NCI-H1092 treated with DMSO at 0.1 percent for 48 hours (cell line): ENCODE measurements at places on chromosomes 5 and 9.

DNA sequence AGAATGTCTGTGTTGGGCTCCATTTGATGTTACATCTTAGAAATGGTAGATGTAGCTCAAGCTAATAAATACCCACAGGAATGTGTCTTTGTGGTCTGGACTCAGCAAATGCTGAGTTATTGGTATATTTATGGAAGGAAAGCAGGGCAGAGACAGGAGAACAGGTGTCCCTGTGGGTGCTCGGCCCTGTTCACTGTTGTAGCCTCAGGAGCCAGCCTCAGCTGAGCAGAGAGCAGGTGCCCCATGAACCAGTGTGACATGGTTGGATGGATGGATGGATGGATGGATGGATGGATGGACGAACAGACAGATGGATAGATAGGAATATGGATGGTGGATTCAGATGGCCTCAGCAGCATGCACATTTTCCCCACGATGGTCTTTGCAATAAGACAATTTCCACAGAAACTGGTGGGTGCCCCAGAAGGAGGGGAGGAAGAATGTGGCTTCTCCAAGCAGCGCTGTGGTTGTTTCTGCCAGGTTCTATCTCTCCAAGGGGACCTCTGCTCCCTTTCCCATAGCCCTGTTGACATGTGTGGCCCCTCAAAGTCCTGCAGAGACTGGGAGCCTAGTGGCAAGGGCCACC, 8.2 kb upstream of the IRF1 start:
- no peak for DNase-seq

DNA sequence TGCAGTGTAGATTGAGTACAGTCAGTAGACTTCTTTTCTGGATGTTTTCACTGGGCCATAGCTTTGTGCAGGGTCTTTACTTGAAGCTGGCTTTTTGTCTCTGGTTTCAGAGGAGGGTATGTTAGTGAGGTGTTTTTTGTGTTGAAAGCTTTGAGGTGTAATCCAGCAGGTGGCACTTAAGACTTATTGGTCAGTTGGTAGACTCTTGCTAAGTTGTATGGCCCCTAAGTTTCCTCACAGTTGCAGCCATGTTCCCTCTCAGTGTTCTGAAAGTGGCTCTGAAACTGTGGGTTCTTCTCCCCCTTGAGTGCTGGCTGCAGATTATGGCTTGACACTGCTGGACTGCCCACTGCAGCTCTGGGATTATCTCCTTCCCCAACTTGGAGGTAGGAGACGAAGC, 55.7 kb upstream of the SLC44A1 start:
- no peak for DNase-seq

DNA sequence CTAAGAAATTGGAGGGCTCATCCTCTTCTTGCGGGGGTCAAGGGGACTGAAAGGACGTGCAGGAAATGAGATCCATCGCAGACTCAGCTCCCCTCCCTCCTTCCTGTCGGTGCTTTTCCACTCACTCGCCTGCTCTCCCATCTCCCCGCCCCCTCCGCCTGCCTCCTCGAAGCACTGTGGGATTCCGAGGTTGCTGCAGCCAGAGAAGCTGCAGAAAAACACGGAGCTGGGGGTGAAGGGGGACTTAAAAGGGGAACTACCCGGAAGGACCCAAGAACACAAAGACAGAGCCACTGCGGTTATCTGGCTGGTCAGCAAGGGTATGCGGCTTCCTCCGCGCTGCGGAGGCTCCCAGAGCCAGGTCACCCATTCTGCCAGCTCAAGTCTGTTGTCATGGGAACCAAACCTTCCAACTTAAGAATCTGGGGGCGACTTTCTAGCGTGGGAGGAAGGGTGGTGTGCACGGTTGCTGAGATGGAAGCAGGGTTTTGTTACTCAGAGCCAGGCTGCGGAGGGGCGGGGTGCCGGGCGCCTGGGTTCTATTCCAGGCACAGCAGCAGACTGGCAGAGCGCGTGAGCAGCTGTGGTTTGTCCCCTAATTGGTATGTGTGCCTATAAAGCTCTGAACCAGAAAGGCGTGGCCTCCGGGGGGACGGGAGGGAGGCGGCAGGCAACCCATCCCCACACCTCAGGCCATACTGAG, 24.9 kb downstream of the PCDHGC5 start:
- peak; percentile 41 for DNase-seq

- DNase-seq = no peak
These were observed 14.8 kb downstream of the AKNA start for GRCh38 chr9:114372921-114373448.

DNA sequence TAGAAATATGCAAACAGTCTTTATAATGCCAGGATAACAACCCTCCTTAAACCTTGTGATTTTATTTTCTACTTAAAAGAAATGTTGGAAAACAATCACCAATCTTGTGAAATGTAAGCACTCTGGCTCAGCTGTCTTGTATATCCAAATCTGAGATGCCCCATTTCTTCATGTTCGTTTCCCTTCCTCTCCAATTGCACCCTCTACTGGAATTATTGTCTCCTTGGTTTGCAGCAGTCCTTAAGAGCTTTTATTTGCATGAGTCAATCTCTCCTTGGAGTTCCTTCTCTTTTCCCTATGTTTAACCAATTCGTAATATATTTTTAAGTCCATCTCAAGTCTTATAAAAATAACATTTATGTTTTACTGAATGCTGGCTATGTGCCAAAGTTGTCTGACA, 362.0 kb upstream of the CDH10 start:
- peak; percentile 57 for DNase-seq

GRCh38 chr9:13480693-13481092, 201.2 kb upstream of the MPDZ start:
- no peak for DNase-seq

DNA sequence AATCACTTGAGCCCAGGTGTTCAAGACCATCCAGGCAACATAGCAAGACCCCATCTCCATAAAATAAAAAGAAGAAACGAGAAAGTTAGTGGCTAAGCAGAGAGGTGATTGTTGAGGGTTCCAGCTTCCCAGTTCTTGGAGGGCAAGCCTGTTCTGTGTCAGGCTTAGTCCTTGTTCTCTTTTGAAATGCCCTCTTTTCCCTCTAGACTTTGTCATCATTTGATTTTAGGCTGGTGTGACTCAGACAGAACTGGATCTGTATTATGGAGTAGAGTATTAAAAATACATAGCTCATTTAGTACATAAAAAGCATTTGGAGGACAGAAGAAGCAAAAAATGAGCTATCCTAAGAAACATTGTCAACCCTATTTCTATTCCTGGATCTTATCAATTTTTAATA, 159.4 kb downstream of the CD180 start:
- DNase-seq = no peak

DNA sequence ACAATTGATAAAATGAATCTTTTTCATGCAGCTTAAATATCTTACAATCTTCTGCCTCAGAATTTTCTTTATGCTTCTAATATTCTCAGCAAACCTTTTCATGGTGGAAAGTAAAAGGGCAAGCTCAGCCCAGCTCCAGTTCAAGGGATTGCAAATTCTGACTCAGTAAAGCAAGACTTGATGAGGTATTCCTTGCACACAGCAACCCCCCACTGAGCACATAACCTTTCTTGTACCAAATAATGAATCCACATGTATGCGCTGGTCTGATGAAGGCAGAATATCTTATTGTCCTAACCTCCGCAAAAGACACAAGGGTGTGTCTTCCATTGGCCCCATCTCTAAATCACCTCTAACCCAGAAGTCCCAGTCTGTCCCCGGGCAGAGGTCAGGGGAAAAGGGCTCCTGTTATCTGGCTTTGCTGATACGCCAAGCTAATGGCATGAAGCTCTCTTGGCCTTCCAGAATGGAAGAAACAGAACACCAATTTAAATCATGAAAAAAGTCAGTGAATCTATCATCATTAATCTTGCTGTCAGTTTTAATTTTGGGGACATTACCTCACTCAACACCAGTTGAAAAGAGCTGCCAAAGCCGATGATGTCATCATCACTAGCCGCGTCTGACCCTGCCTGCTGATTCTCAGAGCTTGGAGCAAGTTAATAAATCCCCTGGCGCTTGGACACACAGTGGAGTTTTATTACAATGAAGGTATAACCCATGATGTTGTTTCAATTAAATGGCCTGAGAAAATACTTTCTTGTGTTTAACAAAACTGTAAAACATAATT, 592.5 kb upstream of the CLINT1 start:
- DNase-seq = no peak

GRCh38 chr9:89078421-89078820, 87.2 kb downstream of the S1PR3 start:
- DNase-seq = no peak

GRCh38 chr5:169804861-169805260, 167.8 kb downstream of the DOCK2 start:
- no peak for DNase-seq

DNA sequence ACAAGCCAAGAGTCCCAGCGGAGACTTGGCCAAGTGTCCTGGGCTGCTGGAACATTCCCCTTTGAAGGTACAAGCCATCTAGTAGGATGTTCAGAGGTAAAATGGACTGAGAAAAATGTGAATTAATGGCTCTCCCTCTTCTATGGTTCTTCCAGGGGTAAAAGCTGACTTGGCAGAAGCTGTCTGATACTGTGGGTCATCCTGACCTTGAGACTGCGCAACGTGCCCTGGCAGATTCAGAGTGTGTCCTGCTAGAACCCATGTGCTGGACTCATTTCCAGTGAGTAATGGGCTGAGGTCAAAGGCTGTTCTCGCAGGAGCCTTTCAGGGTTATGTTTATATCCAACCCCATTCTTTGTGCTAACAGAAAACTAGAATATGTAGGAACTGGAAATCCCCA, 423.0 kb upstream of the CD180 start:
- no peak for DNase-seq

DNA sequence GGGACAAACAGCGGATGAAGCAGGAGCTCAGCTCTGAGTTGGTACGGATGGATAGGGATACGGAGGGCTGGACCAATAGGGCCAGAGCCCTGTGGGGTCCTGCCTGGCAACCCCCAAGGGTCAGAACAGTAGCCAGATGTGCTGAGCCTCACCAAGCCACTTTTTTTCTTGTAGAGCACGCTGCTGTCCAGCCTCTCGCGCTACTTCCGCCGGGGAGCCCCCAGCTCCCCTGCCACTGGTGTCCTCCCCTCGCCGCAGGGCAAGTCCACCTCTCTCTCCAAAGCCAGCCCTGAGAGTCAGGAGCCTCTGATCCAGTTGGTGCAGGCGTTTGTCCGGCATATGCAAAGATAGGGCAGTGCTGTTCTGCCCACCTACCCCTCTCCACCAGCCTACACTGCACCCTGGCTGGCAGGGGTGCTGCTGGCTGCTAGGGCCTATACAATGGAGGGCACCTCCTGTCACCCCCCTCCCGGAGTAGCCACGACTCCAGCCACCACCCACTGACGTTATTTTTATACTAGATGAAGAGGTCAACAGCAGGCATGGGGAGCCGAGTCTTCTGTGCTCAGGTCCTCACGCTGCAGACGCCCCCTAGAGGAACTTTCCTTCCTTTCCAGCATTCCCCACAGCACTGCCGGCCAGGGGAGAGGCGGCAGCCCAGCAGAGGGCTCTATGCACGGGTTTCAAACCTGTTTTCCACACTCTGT, 21.6 kb downstream of the SH3GLB2 start:
- peak; percentile 56 for DNase-seq

DNA sequence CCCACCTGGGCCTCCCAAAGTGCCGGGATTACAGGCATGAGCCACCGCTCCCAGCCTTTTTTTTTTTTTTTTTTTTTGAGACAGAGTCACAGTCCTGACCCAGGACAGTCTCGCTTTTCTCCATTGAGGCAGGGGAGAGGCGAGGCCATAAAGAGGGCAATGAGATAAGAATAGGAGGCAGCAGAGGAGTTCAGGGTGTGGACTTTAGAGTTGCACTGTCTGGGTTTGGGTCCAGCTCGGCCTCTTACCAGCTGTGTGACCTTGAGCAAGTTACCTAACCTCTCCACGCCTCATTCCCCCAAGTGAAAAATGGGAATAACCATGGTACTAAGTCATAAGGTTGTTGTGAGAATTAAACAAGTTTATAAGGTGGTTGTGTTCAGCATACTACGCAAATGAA, 24.6 kb upstream of the ANKH start:
- DNase-seq = no peak

DNA sequence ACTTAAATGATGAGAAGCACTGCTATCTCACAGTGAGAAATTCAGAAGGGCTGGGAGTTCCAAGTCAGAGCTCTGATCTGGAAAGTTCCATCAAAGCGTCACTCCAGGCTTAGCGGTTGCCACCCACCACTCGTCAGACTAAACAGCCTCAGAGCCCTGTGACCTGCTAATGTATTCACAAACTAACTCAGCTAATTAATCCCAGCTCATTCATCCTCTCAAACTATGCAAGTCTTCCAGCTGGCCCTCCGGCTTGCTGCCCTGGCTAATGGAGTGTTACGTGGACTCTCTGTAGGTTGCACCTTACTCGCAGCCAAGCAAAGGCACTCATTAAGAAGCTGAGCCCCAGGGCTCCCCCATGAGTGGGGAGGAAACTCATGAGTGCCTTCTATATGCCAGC, 82.2 kb upstream of the GABRP start:
- no peak for DNase-seq

DNA sequence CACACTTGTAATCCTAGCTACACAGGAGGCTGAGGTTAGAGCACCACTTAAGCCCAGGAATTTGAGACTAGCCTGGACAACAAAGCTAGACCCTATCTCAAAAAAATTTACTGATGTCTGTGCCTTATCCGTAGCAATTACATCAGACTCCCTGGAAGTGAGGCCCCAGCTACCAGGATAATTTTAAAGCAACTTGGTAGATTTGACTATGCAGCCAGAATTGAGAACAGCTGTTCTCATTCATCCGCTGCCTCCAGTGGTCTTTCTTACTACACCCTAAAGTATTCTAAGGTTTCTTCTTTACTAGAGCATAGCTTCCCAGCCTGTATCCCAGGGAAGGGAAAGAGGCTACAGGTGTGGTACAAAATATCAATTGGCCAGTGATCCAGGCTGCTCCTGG, 20.4 kb upstream of the C9orf152 start:
- no peak for DNase-seq

DNA sequence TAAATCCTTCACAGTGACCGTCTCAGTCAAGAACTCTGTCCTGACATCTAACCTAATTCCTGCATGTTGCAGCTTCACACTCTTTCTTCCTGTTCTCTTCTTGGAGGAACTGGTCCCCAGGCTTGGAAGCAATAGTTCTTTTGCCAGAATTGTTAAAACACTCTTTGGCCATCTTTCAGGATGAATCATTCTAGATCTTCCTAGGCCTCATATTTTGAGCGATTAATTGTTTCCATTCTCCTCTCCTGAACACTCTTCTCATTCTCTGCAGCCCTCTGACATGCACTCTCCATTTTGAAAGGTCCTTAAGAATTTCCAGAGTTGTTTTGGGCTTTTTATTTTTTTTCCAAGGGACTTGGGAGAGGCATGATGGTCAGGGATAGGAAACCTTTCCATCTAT, 85.8 kb downstream of the FAM114A2 start:
- no peak for DNase-seq

GRCh38 chr9:108283696-108284095, 572.1 kb downstream of the ACTL7B start:
- DNase-seq = no peak

GRCh38 chr9:2697492-2697891, 19.8 kb upstream of the KCNV2 start:
- no peak for DNase-seq

- DNase-seq = no peak
These were observed 94.4 kb upstream of the ITGA1 start for GRCh38 chr5:52693280-52693679.

- no peak for DNase-seq
These were observed 824.0 kb upstream of the ARRDC3 start for GRCh38 chr5:92207151-92207550.
